ENCODE measurements at places on chromosomes 13 and 19.

DNA sequence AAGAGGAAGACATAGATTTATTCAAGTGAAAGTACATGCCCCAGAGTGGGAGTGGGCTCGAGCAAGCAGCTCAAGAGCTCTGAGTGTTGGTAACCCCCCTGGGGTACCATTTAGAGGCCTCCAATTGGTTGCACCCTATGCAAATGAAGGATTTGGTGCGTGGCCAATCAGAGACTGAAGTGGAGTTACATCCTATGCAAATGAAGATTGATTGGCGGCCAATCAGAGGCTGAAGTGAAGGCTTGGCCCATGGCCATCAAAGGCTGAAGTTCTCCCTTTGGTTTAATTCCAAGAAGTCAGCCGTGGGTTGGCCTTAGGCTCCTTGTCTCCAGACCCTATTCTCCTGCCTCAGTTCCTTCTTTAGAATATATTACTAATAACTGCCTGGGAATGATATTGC, 12.9 kb upstream of the IGFL1 start:
- no peak for DNase-seq

- DNase-seq: no peak
Observed at GRCh38 chr13:55410398-55411330, 1730.1 kb upstream of the PRR20A start.

- DNase-seq: no peak
Observed at GRCh38 chr13:73040968-73041596, 17.7 kb upstream of the KLF5 start.

DNA sequence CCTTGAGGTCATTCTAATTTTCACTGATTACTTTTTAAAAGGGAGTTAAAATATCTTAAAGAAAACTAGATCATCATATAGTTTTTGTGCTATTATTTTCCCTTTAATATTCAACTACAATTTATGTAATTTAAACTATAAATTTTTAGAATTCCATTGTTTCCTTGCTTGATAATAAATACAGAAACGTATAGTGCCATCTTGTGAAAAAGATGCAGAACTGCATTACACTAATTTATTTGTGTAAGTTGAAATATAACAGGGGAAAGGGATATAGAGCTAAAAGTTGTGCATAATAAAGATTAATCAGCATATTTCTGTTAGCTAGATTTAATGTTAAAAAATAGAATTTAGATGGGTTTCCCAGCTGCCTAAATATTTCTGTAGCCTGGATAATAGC, 61.5 kb upstream of the TDRD3 start:
- DNase-seq: no peak

DNA sequence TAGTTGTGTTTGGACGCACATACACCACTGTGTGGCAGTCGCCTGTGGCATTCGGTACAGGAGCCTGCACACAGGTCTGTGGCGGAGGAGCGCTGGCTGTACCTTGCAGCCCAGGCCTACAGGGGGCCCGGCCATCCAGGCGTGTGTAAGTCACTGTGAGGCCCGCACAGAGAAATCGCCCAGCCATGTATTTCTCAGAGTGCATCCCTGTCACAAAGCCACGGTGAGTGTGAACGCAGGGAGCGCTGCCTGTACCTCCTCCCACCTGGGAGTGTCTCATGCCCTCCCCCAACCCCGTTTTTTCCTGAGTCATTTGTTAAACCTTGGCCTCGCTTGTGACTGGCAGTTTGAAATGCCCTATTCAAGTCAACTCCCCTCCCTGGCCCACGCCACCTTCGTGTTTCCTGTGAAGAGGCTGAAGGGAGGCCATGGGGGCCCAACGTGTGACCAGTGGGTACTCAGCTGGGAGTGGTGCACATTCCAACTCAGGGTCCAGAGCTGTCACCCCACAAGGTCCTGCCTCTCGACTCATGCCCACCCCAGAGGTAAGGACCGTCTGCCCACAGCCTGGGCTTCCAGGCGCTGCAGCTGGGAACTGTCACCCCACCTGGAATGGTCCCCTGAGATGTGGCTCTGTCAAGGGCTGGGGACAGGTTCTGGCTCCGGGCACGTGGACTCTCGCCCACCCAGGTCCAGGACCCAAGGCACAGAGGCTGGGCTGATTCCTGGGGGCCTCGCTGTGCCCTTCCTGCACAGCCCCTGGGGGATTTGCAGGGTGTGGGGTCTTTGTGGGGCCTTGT, 11.6 kb upstream of the RASA3 start:
- no peak for DNase-seq

GRCh38 chr19:53849237-53849676, 18.4 kb upstream of the MYADM start:
- no peak for DNase-seq

DNA sequence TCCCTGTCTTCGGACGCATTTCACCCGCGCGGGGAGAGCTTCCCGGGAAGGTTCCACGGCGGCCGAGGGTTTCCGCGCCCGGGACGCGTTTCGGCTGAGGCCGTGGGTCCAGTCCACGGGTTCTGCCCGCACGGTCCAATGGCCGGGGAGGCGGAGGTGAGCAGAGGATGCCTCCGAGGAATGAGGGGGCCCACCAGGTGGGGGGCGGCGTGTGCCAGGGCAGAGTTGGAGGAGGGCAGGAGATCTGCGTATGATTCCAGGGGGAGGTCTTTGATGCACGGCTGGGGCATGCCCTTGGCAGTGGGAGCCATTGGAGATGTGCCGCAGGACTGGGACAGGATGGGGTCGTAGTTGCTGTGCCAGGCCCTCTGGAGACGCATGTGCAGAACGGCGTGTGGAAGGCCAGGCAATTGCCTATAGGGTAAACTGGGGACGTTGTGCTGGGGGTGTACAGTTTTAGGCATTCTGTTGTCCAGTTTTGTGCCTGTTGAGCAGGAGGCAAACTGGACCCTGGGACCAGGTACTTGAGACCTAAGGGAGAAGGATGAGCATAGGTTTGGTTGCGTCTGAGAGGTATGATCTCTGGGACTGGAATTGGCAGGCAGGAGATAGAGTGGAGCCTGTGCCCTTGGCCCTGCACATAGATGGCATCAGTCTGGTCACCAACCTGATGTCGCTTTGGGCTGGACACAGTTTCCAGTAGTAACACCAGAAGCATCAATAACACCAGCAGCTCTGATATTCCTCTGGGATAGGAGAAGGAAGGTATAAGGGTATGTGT, 751 bp downstream of the ZNF584 start:
- DNase-seq: no peak

DNA sequence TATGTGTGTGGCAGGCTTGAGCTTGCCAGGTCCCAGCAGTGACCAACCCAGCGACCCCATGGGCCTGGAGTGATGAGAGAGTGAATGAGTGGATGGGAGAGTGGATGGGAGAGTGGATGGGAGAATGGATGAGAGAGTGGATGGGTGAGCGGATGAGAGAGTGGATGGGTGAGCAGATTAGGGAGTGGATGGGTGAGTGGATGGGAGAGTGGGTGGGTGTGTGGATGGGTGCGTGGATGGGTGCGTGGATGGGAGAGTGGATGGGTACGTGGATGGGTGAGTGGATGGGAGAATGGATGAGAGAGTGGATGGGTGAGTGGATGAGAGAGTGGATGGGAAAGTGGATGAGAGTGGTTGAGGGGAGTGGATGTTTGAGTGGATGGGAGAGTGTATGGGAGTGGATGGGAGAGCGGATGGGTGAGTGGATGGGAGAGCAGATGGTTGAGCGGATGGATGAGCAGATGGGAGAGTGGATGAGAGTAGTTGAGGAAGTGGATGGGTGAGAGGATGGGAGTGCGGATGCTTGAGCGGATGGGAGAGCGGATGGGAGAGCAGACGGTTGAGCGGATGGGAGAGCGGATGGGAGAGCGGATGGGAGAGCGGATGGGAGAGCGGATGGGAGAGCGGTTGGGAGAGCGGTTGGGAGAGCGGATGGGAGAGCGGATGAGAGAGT, 10.3 kb upstream of the TEKTIP1 start:
- no peak for DNase-seq

- DNase-seq: peak; percentile 55
Observed at GRCh38 chr13:109989686-109990085, 203.3 kb upstream of the IRS2 start.

DNA sequence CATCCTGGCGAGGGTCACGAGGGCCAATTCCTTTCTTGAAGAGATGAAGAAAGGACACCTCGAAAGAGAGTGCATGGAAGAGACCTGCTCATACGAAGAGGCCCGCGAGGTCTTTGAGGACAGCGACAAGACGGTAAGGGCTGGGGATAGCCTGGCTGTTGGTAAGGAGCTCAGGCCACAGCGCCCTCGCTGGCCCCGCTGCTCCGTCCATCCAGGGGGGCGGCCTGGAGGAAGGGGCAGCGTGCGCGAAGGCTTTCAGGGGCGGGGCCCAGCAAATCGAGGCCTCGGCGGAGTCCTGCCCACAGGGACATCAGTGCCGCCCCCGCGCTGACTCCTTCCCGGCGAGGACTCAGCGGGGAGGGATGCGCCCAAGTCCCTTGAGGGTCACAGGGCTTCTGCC, 6.9 kb downstream of the F10 start:
- no peak for DNase-seq

GRCh38 chr13:83221813-83222241, 660.4 kb downstream of the SLITRK1 start:
- no peak for DNase-seq

DNA sequence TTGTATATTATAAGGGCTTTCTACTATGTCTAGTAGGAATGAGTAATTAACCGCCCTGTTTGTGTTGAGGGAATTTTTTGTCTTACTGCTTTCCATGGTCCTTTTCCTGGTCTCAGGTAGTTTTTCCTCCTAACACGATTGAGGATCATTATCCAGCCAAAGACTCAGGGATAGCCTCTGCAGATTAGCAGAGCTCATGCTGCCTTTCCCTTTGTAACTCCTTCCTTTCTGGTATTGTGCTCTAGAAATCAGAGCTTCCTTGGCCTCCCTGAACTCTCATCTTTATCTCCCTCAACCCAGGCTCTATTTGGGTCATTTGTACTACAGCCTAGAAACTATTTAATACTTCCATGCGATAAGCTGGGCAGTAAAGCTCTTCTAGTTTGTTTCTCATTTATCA, 142.1 kb downstream of the PDS5B start:
- no peak for DNase-seq

DNA sequence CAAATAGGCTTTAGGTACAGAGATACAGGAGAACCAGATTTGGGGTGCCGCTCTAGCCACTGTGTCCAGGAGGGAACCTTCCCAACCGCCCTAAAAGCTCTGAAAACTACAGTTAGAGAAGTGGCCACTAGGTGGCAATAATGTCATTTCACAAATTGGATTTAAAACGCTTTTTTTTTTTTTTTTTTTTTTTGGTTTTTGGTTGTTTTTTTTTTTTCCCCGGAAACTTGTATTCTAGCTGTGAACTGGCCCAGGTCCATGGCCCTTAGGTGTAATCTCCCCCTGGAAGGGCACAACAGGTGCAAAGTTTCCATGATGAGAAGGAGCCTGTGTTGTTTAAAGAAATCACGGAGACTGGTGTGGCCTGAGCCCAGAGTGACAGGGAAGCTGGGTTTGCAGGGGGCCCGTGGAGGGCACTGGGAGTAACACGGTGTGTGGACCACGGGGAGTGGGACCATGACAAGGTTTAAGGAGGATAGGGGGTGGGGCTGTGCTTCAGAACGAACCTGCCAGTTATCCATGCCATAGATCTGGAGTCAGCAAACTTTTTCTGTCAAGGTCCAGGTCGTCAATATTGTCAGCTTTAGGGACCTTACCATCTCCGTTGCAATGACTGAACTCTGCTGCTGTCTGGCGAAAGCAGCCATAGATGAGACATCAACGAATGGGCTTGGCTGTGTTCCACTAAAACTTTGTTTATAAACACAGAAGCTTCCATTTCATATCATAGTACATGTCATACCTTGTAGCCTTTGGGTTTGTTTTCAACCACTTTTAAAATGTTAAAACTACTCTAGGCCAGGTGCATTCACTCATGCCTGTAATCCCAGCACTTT, 10.1 kb downstream of the OR1I1 start:
- no peak for DNase-seq

DNA sequence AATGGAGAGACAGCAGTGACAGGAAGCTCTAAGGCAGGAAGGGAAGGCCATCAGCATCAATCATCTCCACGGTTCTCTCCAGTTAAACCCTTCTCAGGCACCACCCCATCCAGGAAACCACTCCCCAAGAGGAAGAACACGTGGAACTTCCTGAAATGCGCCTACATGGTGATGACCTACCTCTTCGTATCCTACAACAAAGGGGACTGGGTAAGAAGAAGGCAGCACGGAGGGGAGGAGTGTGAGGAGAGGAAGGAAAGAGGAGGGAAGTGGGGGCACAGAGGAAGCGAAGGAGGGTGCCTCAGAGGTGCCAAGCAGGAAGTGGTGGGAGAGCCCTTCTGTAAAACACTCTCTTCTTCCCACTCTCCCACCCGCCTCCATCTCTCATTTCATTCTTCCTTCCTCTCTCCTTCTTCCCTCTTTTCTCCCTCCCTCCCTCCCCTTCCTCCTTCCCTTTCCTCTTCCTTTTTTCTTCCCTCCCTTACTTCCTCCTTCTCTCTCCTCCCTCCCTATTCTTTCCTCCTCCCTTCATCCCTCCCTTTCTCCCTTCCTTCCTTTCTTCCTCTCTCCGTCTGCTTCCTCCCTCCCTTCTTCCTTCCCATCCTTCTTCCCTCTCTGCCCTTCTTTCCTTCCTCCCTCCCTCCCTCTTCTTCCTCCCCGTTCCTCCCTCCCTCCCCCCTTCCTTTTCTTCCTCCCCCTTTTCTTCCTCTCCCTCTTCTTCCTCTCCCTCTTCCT, 12.6 kb downstream of the ZSCAN5A start:
- DNase-seq: no peak

- DNase-seq: no peak
Observed at GRCh38 chr13:50798923-50799322, 44.6 kb downstream of the DLEU7 start.

GRCh38 chr13:100470866-100471505, 117.6 kb downstream of the GGACT start:
- no peak for DNase-seq

DNA sequence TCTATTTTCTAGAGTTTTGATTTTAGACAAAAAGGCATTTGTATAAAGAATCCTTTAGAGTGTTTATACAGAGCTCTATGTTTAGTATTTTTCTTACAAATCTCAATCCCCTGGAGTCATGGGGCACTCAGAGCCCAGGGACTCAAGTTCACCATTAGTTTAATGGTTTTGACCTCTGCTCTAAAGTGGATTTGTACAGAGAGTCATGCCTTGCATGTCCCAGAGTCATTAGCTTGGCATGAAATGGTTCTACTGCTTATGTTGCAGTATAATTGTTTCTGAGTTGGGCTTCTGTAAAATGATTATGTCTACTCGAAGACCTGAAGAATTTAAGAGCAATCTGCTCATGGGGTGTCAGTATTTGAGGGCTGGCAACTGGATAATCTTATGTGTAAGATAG, 406.2 kb downstream of the DLEU7 start:
- DNase-seq: peak; percentile 4

GRCh38 chr19:11856596-11857250, 8.2 kb downstream of the ZNF439 start:
- no peak for DNase-seq

GRCh38 chr13:33123066-33123859, 107.0 kb downstream of the KL start:
- no peak for DNase-seq

- DNase-seq: no peak
Observed at GRCh38 chr19:14629557-14629956, 45.1 kb downstream of the ADGRE3 start.

DNA sequence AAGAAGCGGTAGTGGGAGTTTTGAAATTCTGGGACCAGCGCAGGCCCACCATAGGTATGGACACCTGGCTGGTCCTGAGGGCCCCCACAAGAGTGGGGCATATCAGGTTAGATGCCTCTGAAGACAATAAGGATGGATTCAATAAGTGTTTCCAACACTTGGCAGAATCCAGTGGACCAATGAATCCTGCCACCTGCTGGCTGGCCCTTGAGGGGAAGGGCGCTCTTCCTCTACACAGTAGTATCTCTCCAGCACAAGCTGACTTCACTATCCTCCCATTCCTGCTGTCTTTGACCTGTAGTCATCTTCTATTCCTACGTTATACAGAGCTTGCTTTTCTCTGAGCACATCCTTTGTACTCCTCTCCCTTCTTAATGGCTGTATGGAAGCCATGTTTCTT, 199.7 kb upstream of the TSHZ3 start:
- peak; percentile 21 for DNase-seq
